ENCODE measurements at places on chromosomes 7 and 10.

DNA sequence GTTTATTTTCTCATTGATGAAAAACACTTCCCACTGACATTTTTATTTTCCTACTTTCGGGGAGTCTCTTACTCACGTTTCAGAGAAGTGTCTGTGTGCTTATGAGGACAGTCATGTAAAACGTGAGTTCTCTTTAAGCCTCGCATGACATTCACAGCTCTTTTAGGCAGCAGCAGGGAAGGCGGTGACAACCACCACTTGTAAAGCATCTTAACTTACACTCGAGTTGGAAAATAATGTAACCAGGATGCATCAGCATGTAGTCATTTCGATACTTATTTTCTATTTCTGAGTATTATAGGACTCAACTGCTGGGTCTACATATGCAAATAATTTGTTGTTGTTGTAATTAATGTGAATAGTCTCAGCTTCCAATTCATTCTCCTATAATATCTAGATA lies 153.6 kb downstream of the SEMA3D start:
- no peak for DNase-seq

DNA sequence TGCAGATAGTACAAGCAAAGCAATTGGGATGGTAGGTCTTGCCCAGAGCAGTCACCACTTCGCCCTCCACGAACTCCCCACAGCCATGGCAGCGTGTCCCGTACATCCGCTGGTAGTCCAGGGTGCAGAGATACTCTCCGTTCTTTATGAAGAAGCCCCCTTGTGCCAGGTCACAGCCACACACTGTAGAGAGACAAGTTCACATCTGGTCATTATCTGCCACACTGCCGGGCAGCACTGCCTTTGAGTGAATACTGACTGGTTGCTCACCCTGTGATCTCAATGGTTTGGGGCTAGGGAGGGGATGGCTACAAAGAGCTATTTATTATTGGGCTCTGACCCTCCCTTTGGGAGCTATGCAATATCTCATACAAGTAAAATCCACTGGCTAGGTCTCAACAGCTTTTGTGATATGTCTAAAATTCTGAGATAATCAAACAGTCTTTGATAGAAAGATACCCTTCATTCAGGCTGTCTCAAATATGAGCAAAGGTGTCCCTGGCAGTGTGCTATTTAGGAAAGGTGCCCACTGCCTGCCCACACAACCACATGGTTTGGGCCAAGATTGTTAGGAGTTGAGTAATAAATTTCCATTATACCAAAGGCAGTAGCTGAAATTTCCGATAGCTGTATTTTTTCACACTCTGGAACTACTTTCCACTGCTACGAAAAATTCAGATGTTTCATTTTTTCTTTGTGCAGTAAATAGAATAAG lies 82.5 kb downstream of the ABLIM1 start:
- DNase-seq, result no peak

DNA sequence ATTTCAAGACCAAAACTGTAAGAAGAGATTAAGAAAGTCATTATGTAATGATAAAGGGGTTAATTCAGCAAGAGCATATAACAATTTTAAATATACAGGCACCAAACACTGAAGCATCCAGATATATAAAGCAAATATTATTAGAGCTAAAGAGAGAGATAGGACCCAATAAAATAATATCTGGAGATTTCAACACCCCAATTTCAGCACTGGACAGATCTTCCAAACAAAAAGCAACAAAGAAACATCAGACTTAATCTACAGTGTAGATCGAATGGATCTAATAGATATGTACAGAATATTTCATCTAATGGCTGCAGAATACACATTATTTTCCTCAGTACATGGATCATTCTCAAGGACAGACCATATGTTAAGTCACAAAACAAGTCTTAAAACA lies 151.3 kb downstream of the COBL start:
- DNase-seq, result no peak

DNA sequence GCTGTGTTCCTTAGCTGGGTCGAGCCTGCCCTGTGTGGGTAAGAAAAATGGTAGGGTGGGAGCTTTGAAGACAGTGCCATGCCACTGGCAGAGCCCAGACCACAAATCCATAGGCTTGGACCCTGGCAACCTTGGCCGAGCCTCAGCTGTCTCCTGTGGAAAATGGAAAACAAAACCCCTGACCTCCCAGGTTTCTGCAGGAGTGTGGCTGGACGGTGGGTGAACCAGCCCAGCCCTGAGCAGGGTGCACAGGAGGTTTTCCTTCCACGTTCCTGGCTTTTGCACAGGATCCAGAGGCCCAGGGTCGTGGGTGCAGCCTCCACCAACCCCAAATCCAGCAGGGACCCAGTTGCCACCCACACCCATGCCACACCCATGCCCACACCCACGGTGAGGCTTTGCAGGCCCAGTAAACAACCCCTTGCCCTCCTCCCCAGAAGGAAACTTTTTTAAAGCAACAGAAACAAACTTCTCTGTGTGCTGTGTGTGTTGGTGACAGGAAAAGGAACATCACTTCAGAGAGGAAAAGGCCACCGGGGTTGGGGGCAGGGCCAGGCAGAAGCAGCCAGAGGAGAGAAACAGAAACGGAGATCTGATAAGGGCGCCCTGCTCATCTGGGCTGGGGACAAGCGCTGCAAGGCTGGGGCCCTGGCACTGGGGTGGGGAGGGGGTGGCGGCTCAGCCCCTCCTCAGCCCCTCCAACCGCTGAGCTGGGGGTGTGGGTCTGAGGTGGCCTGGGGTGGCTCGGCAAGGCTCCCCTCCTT lies 20.7 kb upstream of the ZMIZ1 start:
- no peak for DNase-seq

DNA sequence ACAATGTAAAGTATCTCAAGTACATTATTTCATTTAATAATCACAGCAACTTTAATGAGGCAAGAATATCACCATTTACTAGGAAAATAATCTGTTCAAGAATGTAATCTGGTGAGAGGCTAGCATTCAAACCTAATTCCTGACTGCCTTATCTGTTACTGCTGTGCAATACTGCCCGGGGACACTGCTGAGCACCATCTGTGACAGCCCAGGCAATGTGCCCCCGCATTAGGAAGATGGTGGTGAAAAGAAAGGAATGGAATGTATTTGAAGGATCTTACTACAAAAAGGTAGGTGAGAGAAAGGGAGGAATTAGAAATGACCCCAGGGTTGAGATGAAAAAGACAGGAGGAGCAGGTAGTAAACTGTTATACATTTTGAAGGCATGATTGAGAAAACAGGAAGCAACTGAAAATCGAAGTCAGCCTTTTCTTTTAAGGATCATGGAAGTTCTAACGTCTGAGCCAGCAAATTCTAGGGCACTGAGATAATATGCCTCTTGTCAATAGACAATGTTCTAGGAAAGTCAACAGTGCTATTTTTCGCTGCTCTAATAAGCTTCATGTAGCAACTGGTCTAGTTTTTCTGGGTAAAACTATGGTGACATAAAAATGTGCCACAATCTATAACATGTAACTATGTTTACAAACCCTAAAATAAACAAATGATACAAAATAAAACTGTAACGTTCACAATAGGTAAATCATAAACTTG lies 90.4 kb downstream of the ETV1 start:
- no peak for DNase-seq

- DNase-seq, result no peak
Observed at GRCh38 chr10:1653321-1653720, 84.0 kb downstream of the ADARB2 start.

- DNase-seq, result no peak
Observed at GRCh38 chr10:111077785-111078504, 1.1 kb downstream of the ADRA2A start.

- DNase-seq, result no peak
Observed at GRCh38 chr7:137934941-137935883, 66.7 kb downstream of the CREB3L2 start.

DNA sequence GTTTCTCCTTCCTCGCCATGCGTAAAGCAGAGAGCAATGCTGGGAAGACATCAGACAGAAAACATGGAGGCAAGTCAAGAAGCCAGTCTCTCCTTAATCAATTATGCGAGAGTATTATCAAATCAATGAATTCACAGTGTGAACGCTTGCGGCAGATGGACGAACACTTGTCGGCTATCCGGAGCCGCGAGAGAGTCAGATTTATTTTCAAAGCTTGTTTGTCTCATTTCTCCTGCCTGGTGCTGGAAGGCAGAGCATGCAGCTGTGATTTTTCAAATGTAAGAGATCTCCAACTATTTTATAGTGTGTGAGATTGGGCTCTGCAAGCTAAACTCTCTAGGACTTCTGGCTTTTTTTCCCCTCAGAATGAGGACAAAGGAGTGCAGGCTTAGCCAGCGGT lies 252.3 kb downstream of the SNX10 start:
- no peak for DNase-seq

DNA sequence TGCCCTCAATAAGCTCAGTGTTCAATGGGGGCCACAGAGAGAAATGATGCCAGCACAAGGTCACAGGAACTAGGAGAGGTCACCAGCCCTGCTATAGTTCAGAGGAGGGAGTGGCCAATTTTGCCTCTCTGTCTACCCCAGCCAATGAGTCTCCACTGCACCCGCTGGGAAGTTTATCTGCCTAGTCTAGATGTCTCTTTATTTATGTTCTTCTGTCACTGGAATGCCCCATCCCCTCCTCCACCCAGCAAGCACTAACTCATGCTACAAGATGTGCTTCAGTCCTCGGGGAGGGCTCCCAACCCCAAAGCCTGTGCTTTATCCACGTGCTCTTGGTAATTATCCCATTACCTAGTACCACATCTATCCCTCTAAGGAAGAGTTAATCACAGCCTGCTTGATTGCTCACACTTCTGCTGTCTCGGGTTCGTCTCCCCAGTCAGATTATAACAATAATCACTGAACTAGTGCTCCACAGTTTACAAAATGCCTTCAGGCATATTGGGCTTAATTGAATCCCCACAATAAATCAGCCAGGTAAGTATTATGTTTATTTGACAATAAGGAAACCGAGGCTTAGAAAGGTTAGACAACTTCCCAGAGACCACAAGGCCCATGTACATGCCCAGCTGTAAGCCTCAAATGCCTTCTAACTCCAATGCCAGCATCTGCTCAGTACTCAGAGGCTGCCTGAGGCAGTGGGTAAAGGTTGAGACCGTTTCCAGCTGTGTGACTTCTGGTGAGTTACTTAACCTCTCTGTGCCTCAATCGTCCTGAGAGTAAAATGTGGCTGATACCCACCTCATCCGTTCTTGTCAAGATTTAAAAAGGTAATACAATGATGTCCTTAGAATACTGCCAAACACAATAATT lies 3.9 kb downstream of the HIP1 start:
- no peak for DNase-seq

DNA sequence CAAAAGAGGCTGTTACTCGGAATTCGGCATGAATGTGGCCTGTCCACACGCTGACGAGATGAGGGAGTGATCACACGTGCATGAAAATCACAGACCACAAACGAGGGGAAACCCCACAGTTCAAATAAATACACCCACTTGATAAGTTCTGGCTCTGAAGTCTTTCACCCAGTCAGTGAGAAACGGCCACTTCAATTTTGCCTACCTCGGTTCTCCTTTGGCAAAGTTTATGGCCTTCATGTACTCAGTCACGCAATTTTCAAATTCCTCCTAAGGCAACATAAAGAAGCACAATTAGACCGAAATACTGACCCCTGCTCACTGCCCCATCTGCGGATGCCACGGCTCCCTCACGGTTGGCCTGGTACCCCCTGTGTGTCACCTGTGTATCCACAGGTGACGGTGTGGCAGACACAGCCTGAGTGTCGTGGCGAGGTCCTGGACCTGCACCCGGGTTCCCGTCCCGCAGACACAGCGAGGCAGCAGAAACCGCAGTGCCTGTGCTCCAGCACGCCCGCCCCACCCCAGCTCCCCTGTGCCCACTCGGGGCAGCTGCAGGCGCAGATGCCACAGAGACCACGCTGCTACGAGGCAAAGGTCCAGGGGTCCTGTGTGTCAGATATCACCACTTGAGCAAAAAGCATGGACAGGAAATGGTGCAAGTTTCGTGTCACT lies 1.4 kb downstream of the CFAP46 start:
- DNase-seq, result no peak

- no peak for DNase-seq
Observed at GRCh38 chr10:20811131-20811530, 86.0 kb downstream of the NEBL start.

DNA sequence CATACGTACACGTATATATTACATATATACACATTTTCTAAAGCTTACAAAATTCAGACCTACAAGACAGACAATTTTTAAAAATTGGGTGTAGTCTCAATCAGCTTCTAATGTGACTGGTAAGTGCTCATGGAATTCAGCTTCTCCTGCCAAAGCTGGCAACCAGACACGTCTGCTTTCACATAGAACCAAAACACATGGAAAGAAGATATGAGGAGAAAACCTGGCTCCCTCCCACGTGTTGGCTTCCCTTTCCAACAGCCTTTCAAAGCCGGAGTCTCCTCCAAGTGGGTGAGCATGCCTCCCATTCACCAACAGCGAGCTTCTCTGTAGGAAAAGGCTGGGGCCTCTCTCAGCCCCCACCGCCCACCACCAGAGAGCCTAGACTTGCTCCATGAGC lies 33.4 kb downstream of the CDCA7L start:
- no peak for DNase-seq

DNA sequence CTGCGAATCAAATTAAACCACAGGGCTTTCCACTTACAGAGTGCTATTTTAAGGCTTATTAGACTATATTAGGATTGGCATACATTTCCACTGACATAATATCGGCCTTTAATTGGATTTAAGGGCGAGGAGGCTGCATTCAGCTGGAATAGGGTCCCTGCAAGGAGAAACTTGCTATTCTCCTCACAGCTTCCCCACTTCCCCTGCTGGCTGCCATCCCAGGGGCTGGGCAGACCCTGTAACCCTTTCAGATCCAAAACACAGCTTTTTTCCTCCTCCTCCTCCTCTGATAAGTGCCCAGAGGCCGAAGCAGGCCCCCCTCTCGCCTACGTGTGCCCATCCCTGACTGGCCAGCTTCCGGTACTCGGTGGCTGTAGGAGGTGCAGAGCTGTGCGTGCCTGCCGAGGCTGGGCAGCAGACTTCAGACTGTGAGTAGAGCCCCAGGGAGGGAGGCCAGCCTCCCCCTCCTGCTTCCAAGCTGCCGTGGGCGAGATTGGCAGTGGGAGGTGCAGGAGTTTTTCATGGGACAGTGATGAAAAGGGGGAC lies 224.2 kb downstream of the PLXNA4 start:
- DNase-seq, result no peak

DNA sequence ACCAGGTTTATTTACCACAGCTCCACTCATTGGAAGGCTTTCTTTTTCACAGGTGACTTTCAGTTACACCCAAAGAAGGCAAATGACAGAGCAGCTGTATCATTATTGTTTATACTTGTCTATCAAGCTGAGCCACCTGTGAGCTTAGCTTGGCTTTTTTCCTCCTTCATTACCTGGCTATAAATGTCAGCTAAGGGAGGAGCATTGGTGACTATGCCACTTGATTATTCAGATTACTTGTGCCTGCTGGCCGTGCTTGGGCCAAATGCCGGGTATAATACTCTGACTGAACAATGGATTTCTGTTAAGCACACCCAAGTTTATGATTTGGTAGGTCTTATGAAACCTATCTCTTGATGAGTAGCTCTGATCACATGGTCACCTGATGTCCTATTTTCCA lies 9.9 kb upstream of the GNAT3 start:
- DNase-seq, result no peak

GRCh38 chr10:5943536-5943935 lies 33.8 kb downstream of the IL15RA start:
- DNase-seq, result no peak

All from NCI-H1048 (cell line).